ENCODE measurements at places on chromosomes 2 and 18. TPM values are rescaled to one million over a fixed set of nuclear protein-coding genes. Genes with fewer than 3 reads are reported as not detected.

DNA sequence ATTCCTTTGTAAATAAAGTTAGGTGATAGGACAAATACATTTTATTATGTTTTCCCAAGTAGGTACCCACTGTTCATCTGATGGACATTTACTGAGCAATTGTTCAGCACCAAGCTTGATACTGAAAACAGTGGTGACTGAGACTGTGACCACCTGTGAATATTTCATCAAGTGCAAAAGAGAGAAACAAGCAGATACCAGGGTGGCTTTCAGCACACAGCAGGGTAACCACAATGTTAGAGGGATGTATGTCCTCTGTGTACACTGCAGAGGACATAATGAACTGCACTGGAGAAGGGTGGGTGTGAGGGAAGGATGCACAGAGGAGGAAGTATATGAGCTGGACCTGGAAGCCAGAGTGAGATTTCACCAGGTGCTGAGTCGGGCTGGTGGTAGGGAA, 411.8 kb downstream of the RAD51AP2 start:
- DNase-seq: no peak

- DNase-seq: no peak
Measured at GRCh38 chr2:157856187-157856515, 20.0 kb downstream of the ACVR1 start.

GRCh38 chr2:106705877-106706276, 180.1 kb downstream of the ST6GAL2 start:
- DNase-seq: no peak

- DNase-seq: no peak
Measured at GRCh38 chr2:189702071-189702470, 27.6 kb downstream of the ANKAR start.

DNA sequence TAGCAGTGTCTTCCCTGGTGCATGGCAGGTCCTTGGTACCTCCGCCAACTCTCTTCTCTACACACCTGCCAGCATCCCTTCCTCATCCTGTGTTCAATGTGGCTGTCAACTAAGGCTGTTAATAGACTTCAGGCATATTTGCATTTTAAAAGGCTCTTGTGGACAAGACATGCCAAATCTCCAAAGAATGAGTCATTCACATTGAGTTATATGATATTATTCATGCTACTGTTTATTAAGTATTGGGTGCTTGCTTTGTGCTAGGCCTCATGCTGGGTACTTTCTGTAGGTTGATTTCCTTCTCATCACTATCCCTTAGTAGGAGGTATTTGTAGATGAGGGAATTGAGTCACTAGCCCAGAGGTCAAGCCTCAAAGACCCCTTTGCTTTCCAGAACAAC, 5.2 kb downstream of the MYO1B start:
- no peak for DNase-seq

DNA sequence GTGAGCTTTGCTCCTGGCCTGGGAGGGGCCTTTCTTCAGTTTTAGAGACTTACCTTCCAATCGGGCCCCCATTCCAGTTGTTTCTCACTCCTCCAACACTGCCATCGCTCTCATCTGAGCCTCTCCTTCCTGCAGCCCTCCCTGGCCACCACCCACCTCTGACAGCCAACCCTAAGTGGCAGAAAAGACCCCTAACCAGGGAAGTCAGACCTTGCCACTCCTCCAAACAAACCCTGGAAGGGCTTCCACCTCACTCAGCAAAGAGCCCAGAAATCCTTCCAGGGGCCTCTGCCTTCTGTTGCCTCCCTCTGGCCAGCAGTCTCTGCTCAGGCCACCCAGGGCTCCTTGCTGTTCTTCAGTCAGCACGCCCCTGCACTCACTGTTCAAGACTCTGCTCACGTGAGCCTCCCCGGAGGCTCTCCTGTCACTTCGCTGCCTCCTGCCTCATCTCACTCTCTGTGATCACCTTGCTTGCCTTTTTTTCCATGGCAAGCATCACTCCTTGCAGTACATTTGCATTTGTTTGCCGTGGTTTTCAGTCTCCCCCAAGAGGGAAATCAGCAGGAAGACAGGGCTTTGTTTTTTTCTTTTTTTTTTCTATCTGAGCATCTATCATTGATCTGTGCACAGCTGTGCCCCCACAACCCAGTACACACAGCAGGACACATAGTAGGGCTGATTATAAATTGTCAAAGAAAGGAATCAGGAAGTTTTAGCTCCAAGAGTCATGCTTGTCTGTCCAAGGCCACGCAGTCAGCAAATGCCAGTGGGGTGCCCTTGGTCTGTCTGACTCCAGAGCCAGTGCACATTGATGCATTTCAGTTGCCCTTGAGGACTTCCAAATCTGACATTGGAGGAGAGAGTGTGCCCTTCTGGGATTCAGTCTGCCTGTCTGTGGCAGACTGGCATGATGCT, 83.9 kb downstream of the INHBB start:
- no peak for DNase-seq

DNA sequence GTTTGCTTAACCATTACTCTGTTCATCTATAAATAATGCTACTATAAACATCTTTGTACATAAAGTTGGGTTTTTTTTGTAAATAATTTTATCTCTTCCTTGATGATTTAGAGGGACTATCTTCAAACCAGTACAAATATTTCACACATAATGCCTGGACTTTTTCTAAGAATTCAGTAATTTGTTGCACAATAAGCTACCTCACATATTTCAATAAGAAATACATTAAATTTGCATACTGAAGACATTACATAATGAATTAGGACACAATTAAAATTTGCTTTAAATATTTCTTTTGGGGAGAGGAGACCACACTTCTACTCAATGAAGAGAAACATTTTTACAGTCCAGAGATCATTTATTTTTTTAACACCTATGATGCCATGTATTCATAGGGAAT, 7.2 kb upstream of the ROCK1 start:
- DNase-seq: no peak

DNA sequence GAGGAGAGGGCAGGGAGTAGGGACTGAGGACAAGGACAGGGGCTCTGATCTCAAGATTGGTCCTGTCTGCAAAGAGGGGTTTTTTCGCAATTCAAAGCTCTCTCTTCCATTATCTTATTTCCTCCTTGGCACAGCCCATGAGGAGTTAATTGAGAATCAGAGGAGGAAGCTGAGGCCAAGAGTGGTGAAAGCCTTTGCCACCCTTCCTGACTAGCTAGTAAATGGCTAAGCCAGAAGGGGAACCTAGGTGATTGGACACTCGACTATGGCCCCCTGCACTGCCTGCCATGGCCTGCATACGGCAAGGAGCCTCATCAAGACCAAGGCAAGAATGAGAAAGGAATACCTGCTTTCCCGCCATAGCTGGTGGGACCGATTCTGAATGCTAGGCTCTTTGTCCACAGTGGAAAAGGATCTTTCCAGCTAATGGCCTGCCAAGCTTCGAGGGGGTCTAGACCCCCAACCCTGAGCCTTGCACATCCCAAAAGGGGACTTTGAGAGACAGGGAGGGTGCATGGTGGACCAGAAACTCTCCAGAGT, 237.9 kb downstream of the HAUS1 start:
- DNase-seq: no peak

- DNase-seq: no peak
Measured at GRCh38 chr2:222240676-222241049, 58.1 kb downstream of the PAX3 start.

GRCh38 chr2:151379169-151379568, 21.8 kb downstream of the TNFAIP6 start:
- no peak for DNase-seq

- DNase-seq: no peak
Measured at GRCh38 chr2:164568317-164568716, 53.0 kb downstream of the GRB14 start.

GRCh38 chr2:36831185-36831584, 134.7 kb downstream of the VIT start:
- no peak for DNase-seq

DNA sequence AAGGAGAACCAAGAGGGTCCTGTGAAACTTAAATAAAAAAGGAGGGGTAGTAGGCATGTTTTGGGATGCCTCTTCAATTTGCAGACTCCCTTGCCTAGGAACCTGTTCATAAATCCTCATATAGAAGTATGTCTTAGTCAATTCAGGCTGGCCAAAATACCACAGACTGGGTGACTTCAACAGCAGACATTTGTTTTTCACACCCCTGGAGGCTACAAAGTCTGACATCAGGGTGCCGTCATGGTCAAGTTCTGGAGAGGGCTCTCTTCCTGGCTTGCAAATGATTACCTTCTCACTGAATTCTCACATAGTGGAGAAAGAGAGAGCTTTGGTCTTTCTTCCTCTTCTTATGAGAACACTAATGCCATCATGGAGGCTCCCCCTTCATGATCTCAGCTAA, 4.1 kb upstream of the TCF4 start:
- DNase-seq: no peak

- no peak for DNase-seq
Measured at GRCh38 chr2:68931149-68931711, 21.5 kb downstream of the GKN2 start.

REG1B gene
- not detected for total RNA-seq

GPR35 gene
- total RNA-seq: 1.1 TPM

MPP4 gene
- not detected for total RNA-seq

ZNF385B gene
- 2.8 TPM for total RNA-seq

Measured in PC-9 (cell line).